NCI-H2081 treated with DMSO at 0.1 percent for 48 hours (cell line): ENCODE measurements at places on chromosomes 2 and 18.

- no peak for DNase-seq
These were observed 45.0 kb downstream of the LAMA1 start for GRCh38 chr18:7072593-7072992.

DNA sequence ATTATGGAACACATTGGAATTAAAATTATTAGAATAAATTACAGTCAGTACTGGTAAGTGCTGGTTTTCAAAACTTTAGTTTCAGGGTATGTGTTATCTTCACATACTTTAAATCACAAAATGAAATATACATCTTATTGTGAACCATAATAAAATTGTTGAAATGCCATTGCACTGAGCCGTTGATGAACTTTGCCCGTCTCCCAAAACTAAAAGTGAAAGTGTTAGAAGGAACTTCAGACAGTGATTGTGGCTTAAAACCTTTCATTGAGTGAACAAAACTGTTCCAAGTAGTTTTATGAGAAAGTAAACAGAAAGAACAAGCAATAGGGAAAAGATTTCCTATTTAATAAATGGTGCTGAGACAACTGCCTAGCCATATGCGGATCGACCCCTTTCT lies 811.6 kb downstream of the PLCL1 start:
- DNase-seq, result no peak

DNA sequence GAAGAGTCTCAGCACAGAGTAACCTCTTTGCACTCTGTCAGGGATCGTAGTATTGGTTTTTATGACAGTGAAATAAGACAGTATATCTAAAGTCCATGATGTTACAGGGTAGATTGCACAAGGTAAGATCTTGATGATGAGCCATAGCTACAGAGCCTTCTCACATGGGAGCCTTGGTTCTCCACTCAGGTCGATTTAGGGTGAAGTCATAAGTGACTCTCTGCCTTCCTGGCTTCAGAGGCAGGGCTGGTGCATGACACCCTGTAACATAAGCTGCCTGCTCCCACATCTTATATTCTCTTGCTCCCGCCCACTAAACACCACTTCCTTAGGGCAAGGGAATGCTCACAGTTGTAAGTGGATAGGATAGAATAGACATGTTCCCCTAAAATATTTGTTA lies 13.3 kb downstream of the DAPL1 start:
- no peak for DNase-seq

- DNase-seq, result no peak
These were observed 65.4 kb downstream of the TRPM8 start for GRCh38 chr2:233982421-233983121.

DNA sequence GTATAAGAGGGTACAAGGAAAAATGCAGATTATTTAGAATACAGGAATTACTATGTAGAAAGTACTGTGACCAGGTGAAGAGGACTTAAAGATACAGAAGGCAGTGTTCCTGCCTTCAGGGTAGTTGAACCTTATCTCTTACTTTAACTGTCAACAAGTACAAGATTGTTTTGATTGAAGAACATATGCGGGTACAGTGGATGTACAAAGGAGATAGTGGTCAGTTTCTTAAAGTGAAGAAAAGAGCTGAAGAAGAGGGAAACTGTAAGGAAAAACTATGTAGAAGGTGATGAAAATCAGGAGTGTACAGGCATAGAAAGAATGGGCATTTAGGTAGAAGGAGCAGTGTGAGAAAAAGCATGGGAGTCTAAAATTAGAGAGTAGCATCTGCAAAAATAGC lies 2.2 kb downstream of the RALBP1 start:
- DNase-seq, result no peak

DNA sequence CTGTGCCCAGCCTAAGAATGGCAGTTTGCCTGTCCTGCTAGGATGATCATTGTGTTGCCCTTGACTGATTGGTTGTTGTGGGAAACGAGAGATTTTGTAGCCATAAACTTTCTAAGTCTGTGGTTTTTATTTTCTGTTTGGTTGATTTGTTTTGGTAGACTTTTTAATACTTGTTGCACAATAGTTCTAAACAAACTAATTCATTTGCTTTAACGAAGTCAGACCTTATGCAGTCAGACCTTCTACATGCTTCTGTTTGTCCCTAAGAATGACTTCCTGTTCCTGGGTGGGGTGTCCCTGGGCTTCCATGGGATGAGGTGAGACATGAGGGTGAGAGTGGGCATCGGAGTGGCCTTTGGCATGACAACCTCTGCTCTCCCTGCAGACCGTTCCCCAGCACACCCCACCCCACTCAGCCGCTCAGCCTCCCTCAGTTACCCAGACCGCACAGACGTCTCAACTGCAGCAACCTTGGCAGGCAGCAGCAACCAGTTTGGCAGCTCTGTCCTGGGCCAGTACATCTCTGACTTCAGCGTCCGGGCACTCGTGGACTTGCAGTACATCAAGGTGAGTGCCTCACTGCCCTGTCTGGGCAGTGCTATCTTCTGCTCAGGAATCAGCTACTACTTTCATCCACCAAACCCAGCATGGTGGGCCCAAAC lies 7.8 kb upstream of the CNNM3 start:
- no peak for DNase-seq

DNA sequence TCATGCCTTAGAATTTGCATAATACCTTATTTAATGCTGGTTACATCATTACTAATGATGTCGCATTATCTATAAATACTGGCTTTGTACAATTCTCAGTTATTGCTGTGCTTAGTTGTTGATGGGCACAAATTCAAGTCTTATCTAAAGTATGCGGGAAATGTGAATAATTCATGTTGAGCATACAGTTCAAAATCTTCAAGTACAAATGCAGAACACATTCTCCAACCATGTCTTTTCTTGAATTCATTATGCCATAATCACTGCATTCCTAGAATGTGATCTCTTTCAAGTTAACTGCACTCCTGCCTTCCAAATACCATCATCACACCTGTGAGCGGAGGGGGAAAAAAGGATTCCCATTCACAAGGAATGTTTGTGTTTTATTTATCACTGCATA lies 337.0 kb downstream of the MBD2 start:
- no peak for DNase-seq

GRCh38 chr18:59725142-59725541 lies 27.9 kb upstream of the CCBE1 start:
- DNase-seq, result no peak

GRCh38 chr2:88683160-88684021 lies 8.1 kb upstream of the RPIA start:
- DNase-seq, result no peak

DNA sequence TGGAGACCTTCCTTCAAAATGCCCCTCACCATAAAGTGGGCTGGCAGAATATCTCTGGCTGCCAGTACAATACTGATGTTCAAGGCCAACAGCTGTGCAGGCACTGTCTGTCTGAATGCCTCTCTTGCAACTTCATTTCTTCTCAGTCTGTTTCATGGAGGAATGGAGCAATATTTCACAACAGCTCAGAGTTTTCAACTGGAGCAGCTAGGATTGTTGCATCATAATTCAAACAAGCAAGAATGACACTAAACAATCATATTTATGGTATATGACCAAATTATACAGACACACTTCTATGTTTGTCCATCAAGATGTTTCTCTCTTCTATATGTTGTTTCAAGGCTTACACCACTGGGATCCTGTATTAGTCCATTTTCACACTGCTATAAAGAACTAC lies 444.2 kb downstream of the LRATD1 start:
- DNase-seq, result no peak

- DNase-seq, result no peak
These were observed 36.8 kb downstream of the NPAS2 start for GRCh38 chr2:100856732-100857131.

DNA sequence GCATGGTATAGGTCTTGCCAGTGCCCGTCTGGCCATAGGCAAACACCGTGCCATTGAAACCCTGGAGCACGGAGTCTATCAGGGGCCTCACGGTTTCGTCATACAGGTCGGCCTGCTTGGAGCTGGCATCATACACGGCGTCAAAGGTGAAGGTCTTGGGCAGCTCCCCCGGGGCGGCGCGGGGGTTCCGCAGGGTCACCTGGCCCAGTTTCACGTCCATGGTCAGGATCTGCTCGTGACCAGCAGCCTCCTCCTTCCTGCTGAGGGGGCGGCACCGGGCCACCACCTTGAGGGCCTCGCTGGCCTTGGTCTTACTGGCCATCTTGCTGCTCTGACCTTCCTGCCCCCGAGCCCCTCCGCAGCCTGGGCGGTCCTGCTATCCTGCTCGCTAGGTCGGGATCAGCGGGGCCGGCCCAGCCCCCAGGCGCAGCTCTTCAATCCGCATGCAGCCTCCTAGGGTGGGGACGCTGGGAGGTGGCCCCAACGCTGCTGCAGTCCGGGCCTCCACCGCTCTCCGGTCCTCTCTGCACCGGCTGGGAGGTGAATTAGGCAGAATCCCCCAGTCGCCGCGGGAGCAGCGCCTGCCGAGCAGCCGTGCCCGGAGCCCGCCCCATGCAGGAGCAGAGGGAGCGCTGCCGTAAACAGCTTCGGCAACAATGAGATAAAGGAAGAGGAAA lies 563 bp downstream of the KIF3C start:
- DNase-seq, result no peak

DNA sequence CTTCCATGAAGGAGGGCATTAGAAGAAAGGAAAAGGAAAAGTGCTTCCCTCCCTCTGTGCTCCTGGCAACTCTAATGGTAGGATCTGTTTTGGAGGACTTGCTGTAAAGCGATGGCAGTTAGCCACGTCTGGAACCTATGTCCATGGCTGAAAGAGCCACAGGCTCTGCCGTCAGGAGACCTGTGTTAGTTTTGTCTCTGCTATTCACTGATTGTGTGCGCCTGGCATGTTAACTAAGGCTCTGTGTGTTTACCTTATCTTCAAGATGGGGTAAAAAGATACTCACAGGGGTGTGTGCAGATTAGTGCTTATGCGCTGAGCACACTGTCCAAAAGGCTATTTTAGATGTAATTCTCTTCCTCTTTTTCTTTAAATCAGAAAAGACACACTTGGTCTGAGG lies 109.8 kb upstream of the LTBP1 start:
- no peak for DNase-seq

DNA sequence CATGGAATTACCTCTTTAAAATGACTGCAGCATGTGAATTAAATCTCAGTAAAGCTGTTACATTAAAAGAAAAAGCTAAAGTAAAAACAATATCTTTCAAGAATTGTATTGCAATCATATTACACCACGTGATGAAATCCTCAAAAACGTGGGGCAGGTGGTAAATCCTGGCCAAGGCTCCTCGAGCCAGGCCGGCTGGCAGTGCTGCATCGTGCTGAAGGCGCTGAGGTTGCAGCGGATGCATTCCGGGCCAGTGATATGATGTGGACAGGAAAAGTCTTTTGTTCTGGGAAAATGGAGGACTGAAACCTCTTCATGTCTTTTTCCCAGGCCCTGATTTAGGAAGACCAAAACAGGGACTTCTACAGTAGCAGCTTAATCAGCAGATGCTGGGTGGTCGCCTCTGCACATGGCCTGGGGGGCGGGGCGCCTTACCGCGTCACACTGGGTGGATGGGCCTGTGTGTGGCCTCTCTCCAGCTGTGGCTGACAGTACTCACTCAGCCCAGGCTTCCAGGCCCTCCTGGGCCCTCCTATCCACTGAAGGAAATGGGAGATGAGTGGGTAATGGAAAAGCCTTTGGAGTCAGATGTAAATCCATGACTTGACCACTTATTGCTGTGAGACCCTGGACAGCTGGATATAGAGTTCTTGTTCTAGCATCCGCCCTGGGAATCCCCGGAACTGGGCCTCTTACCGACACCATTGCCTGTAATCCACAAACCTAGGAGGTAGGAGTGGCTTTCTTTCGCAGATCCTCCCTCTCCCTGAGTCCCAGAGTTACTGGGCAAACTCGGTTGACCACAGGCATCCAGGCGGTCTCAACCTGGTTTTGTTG lies 45.1 kb downstream of the PROC start:
- DNase-seq, result no peak

- no peak for DNase-seq
These were observed 9.8 kb upstream of the DNAJC27 start for GRCh38 chr2:24981411-24982136.

- no peak for DNase-seq
These were observed 93.8 kb upstream of the MBOAT2 start for GRCh38 chr2:9097239-9097638.

- DNase-seq, result peak; percentile 27
These were observed 61.4 kb downstream of the TTC39C start for GRCh38 chr18:24075767-24076597.

GRCh38 chr2:205024822-205025518 lies 479.7 kb downstream of the PARD3B start:
- DNase-seq, result no peak

DNA sequence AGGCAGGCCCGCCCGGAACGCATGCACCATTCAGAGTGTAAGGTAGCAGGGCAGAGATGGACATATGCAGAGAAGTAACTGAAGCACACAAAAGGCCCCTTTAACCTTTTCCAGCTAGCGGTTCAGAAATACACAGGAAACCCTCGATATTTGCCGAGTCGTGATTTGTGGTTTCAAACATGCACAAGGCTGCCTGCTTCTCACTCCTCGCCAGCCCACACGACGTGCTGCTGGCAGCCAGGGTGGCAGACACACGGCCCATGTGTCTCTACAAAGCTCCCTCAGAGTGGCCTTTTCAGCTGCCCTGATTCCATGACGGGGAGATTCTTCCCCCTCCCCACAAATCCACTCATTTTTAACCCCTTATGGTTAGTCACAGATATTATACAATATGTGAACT lies 23.6 kb downstream of the ZBTB7C start:
- DNase-seq, result no peak

DNA sequence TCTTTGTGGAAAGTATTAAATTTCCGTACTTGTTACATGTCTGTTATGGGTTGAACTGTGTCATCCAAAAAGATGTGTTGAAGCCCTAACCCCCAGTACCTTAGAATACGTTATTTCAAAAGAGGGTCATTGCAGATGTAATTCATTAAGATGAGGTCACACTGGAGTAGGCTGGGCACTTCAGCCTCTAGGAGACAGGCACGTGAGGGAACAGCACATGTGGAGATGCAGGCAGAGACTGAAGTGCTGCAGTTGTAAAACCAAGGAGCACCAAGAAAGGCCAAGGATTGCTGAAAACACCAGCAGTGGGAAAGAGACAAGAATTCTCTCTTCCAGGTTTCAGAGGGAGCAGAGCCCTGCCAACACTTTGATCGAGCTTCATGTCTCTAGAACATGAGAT lies 4.6 kb upstream of the RHBDD1 start:
- no peak for DNase-seq

- DNase-seq, result no peak
These were observed 144.7 kb downstream of the COL6A3 start for GRCh38 chr2:237269138-237269875.

GRCh38 chr2:169849710-169850109 lies 22.5 kb downstream of the UBR3 start:
- no peak for DNase-seq

- no peak for DNase-seq
These were observed 90.5 kb downstream of the KLHL29 start for GRCh38 chr2:23475473-23475872.

GRCh38 chr2:174613531-174613930 lies 15.9 kb upstream of the WIPF1 start:
- no peak for DNase-seq

- DNase-seq, result no peak
These were observed 57.8 kb upstream of the CYP26B1 start for GRCh38 chr2:72205504-72205881.
